ENCODE measurements at places on chromosomes 2 and 18.
A peak's percentile ranks its signal among the peaks of the same experiment; 100 is the strongest.

DNA sequence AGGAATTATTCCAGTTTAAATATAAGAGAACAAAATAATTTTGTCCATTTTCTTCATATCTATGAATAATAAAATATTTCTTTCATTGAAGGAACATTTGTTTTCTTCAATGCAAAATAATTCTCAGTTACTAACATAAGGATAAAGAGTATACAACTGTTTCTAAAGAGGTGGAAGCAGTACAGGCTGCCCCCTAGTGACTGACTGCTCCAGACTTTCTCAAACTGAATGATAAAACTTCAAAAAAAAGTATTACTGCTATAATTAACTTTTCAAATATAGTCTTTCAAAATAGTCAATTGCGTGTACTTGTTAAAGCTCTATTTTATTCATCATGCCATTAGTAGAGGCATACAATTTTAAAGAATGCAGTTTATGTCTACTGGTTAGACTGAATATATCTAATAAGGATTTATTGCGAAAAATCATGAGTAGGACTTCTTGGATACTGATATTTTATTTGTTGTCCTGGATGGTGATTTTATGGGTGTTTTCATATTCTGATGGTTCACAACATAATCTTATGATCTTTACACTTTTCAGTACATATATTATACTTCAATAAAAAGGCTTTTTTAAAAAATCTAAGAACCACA, 100.1 kb downstream of the WDPCP start:
- DNase-seq, result peak; percentile 26

- DNase-seq, result no peak
These were observed 19.4 kb upstream of the HNRNPA3 start for GRCh38 chr2:177193240-177193639.

DNA sequence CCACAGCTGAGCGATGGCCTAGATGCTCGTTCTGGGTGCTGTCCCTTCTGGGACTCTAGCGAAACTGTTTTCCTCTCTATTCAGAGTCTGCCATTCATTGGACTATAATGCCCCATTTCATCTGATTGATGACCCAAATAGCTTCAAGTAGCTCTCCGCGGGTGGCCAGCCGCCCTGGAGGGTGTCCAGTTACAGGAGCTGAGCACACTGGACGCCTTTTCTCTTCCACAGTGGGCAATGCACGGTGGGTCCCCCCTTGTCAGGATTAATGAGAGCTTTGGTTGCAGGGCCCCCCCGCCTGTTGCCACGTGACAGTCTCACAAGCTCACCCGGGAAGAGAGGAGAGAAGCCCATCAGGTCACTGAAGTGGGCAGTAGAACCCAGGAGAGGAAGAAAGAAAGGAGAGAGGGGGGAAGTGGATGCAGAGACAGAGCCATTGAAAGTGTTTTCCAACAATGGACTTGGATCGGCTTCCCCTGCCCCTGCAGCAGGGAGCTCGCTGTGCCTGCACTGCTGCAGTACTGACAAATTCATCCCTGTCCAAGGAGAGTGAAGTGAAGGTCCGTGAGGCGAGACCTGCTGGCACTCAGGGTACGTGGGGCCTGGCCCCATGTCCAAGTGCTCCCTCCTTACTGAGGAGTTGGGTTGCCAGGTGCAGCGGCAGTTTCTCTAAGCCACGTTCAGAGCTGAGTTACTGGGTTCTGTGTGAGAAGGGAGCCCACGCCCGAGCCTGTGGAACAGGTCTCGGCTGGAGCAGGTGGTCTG, 44.8 kb downstream of the DIPK1C start:
- no peak for DNase-seq

DNA sequence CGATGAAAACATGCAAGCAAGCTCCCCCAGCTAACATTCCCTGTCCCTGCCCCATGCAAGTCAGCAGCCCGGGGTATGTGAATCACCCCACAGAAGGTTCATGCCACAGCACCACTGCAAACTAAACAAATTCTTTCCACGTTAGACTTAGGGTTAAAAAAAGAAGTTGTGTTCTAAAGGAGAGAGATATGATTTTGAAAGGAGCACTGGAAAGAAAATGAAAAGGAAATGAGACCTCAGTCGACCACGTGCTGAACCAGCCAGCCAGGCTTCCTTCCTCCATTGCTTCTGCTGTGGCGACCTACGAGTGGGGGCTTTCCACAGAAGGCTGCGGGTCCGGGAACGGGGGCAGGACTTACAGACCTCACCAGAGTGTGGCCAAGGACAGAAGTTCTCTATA, 52.0 kb downstream of the ARL4C start:
- DNase-seq, result no peak

- no peak for DNase-seq
These were observed 9.7 kb downstream of the DRC1 start for GRCh38 chr2:26411419-26411818.

- DNase-seq, result peak; percentile 31
These were observed 786 bp downstream of the TET3 start for GRCh38 chr2:73985308-73986084.

GRCh38 chr2:158297120-158297519, 159.4 kb downstream of the CCDC148 start:
- no peak for DNase-seq

DNA sequence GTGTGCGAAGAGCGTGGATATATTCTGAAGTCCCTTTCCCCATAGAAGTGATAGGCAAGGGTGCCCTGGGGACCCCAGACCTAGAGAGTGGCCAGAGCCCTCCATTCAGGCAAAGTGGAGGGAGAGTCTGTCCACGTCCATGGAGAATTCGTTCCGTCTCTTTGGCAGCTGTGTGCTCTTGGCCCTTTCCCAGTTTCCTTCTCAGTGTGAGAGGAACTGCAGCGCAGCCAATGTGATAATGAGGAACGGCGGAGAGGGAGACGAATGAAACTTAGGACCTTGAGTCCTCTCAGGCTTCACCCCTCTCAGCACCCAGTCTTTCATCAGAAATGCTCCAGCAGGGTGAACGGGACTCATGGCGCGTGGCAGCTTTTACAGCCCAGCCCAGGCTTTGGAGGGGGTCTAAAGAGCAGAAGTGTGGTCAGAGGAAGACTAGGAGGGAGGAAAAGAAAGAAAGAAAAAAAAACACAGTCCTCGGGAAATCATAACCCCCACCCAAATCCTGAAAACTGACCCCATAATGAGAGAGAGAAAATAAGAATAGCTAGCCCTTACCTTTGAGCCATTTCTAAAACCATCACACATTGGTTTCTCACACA, 95.0 kb upstream of the RIOK3 start:
- no peak for DNase-seq

- no peak for DNase-seq
These were observed 33.0 kb downstream of the GALNT5 start for GRCh38 chr2:157290525-157290924.

GRCh38 chr2:46317094-46317486, 19.9 kb downstream of the EPAS1 start:
- no peak for DNase-seq

DNA sequence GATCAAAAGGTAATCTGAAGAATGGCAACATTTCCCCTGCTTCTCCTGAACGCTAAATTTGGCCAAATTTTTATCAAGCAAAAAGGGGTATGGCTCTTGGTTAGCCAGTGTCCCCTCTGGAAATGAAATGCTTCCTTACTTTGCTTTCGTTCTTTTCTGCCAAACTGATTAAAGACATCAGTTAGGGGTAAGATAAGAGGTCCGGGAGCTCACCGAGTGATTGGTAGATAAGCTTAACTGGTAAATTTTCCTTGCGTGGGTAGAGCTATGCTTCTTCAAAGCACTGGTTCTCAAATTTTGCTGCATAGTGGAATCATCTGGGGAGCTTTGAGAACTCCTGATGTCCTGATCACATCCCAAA, 62.7 kb upstream of the MAPRE2 start:
- DNase-seq, result no peak

DNA sequence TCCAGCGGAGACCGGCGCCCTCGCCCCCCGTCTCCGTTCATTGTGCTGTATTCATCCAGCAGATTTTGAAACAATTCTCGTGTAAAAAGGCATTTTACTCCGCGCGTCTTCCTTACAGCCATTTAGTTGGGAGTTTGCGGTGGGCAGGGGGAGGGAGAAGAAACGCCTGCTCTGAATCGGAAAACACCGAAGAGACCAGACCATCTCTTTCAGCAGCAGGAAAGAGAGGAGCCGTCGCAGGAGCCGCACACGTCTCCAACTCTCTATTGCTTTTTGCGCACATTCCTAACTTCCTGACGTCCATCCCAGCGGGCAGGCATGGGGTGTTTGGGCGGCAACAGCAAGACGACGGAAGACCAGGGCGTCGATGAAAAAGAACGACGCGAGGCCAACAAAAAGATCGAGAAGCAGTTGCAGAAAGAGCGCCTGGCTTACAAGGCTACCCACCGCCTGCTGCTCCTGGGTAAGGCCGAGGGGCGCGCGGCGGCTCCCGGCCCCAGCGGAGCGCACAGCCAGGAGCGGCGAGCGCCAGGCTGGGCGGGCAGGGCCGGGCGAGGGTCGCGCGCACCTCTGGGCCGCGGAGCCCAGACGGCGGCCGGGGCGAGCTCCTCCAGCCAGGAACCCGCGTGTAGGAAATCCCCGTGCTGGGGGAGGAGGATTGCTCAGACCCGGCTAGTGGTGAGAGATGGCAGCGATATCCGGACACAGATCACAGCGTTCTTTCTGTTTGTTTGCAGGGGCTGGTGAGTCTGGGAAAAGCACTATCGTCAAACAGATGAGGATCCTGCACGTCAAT, 63.2 kb downstream of the GNAL start:
- DNase-seq, result no peak

DNA sequence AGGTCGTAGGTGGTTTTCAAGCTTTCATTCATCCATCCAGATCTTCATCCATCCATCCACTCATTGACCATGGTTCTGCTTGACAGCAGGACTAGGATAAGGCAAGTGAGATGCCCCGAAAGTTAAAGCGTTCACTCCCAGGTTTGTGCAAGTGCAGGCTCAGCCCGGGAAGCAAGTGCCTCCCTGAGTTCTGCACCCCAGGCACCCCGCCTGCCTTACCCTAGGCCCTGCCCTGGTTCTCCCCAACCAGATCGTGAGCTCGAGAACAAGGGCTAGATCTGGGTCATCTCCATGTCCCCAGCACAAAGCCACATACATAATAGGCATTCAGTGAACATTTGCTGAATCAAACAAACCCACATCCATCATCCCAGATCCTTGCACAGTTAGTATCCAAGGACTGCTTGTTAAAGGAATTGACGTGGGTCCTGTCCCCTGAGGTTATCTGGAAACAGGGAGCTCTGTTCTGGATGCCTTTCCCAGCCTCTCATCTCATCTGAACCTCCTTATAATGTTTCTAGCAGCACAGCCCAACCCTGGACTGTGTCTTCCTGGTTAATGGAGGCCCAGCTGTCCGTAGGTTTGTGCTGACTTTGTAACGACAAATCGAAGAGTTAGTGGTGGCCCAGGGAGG, 116.1 kb upstream of the GPC1 start:
- DNase-seq, result no peak

- no peak for DNase-seq
These were observed 651.3 kb downstream of the DCDC2C start for GRCh38 chr2:4354678-4355077.

- no peak for DNase-seq
These were observed 99.4 kb upstream of the MSH2 start for GRCh38 chr2:47303341-47304148.

DNA sequence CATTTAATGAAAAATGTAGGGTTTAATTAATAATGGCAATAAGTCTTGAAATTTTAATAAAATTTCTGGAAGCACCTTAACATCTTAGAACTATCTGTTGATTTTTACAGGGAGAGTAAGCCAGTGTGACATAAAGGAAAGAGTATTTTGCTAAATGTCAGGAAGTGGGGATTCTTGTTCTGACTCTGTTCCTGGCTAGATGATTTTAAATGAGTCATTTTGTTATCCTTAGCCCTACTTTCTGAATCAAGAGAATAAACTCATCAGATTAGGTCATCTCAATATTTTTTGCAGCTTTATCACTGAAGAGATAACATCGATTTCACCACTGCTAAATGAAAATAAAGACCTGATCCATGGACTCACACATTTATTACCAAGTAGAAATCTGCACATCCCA, 377.5 kb upstream of the CYRIA start:
- DNase-seq, result peak; percentile 24

GRCh38 chr2:152019732-152020131, 79.1 kb downstream of the CACNB4 start:
- no peak for DNase-seq

GRCh38 chr2:72668647-72669046, 157.2 kb downstream of the EXOC6B start:
- DNase-seq, result no peak

- no peak for DNase-seq
These were observed 12.7 kb upstream of the BOK start for GRCh38 chr2:241545523-241546473.

- no peak for DNase-seq
These were observed 80.0 kb downstream of the AOX1 start for GRCh38 chr2:200665626-200666453.

DNA sequence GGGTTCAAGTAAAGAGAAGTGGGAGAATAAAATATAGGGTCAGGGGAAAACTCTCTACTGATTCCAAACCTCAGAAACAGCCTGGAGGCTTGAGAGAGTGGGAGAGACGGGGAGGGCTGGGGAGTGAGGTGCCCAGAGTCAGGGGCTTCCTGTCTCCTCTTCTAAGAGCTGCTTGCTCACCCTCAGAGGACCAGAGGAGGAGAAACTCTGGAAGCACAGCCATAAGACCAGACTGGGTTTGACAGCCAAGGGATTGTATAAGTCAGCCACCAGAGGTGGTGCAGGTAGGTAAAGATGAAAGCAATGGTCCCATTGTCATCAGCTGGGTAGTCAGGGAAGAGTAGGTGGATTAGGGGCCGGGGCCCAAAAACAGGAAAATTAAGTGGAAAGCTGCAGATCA, 259.4 kb downstream of the TNS1 start:
- no peak for DNase-seq

- no peak for DNase-seq
These were observed 31.3 kb downstream of the DARS1 start for GRCh38 chr2:135954020-135954601.

- no peak for DNase-seq
These were observed 341.1 kb downstream of the ARL6IP6 start for GRCh38 chr2:153059338-153060052.

DNA sequence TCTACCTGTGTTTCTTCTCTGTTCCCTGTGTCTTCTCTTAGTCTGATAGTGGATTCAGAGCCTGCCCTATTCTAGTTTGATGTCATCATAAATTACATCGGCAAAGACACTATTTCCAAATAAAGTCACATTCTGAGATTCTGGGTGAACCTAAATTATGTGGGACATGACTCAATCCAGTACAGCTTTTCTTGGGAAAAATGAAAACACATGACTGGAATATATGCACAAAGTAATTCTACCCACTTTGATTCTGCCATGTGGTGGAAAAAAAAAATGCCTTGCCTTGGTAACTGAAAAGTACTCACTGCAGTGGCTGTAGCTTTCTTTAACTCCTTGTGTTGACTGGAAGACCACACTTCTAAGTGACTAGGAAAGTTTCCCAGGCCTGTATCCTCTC, 73.7 kb downstream of the LRATD1 start:
- no peak for DNase-seq

- DNase-seq, result no peak
These were observed 738.2 kb upstream of the GCFC2 start for GRCh38 chr2:76448956-76449355.

Measured in bone marrow (tissue), 2 donors.